ENCODE measurements at places on chromosomes 6 and 20.

DNA sequence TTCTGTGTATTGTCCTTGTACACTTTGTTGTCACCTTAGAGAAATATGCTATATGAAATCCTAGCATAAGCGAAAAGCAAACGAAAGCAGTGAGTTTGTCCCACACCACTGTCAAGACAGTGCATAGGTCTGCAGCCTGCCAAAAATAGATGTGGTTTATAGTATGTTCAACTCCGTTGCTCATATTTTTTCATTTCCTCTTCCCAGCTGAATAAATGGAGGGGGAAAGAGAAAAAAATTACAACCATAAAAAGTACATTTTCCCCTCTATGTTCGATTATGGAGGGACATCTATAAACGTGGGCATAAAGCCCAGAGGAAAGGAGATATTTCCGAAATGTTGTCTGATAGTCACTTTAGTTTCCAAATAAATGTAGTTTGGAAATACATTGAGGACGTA lies 25.8 kb downstream of the PRL start:
- DNase-seq, result no peak

GRCh38 chr6:129726650-129727049 lies 16.7 kb upstream of the ARHGAP18 start:
- DNase-seq, result no peak

GRCh38 chr20:49608752-49609670 lies 41.1 kb upstream of the PTGIS start:
- DNase-seq, result peak; percentile 48

- DNase-seq, result no peak
Measured at GRCh38 chr6:8336406-8337057, 98.8 kb downstream of the SLC35B3 start.

DNA sequence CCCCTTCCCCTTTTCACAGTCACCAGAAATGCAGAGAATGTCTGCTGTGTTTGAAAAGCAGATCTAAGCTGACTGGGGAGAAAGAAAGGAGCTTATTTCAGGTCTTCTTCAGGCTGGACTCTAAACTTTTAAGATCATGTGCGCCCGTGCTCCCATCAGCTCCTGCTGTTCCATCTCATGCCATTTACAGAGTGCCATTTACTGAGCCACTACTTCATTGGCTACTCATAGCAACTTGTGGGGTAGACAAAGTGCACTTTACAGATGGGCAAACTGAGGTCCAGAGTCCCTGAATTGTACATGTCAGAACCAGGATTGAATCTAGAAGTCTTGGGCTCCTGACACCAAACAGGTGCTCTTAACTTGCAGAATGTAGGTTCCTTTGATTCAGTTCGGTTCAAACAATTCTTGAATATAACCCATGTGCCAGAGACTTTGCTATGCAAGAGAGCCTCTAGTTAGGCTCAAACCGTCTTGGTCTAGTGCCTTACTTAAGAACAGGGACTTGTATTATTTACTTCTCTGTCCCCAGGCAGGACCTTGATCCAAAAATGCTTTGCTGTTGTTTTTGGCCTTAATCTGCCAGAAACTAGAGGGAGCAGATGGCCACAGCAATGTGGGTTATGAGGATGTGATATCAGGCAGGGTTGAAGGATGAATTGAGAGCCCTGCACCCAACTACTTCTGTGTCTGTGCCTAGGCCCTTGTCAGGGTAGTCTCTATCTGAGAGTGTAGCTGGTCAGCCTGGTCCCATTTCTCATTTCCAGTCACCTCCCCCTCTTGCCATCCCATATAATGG lies 56.4 kb downstream of the RALY start:
- no peak for DNase-seq

DNA sequence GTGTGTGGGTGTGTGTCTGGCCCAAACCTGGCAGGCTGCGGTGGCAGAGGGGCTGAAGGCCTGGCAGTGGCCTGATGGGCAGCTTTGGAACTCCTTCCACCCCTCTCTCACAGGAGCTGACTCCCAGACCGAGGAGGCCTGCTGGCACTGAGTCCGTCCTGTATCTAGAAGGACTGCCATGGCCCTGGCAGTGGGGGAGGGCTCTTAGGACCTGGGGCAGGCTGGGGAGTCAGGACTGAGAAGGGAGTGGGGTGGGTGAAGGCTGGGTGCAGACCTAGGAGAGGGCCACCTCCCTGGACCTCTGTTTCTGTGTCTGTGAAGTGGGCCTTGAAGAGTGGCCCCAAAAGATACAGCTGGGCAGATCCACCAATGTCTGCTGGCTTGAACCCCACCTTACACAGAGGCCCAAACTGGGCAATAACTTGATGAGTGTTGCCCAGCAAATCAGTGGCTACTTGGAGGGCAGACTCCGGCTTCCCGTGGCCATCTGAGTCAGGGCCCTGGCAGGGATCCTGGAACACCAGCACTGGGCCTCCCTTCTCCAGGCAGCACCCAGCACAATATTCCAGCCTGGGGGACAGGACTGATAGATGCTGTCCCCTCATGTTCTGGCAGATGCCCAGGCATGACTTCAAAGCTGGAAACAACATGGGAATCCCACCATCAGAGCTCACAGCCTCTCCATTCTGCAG lies 46.7 kb upstream of the BLCAP start:
- no peak for DNase-seq

GRCh38 chr20:56761393-56761792 lies 132.3 kb downstream of the TFAP2C start:
- DNase-seq, result no peak

GRCh38 chr20:43940518-43941225 lies 26.0 kb downstream of the TOX2 start:
- no peak for DNase-seq

DNA sequence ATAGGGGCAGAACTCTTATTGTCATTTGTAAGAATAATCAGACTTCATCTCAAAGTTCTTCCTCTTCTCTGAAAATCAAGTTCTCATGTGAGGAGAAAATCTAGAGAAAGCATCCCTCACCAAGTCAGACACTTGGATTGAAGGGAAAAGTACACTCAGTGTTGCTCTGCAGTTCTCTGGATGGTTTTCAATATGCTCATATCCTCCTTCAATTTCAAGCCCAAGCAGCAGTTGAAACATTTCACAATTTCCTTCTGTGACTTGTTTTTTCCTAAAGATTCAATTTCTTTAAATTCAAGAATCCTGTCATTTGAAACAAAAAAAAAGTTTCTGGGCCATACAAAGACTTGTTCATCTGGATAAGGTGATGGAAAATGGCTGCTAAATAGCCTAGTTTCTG lies 140.2 kb upstream of the AHI1 start:
- DNase-seq, result no peak

GRCh38 chr6:151240791-151241642 lies 1.2 kb downstream of the AKAP12 start:
- no peak for DNase-seq

DNA sequence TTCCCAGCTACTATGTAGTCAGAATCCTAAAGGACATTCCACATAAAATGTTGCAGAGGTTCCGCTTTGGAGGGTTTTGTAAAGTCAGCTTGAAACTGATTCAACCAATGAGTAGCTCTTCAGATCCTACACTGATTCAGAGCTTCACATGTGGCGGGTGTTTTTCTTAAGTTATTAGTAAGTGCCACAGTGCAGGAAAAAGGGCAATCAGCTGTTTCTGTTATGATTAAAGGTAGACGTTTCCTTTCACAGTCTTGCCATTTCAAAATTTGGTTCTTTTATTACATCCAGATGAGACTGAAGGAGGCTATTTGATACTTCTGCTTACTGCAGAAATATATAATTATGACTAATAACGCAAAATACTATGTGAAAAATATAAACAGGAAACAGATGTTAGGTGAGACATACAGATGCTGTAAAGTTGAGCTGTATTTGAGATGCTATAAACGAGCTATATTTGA lies 443.9 kb downstream of the CDKAL1 start:
- DNase-seq, result no peak

DNA sequence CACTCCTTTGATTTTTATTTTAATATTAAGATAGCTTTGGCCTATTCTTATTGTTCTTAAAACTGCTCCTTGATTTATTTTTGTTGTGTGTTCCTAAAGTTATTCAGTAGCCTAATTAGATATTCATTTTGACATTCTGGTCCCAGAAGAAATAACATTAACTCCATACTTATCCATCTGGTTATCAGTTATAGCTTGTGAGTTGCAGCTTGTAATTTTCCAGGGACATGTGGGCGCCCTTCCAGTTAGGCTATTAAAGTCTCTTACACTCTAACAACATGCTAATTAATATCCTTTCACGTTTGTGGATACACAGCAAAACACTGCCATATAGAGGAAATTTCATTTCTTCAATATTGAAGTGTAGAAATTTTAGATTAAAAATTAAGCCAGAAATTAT lies 987.5 kb downstream of the HACE1 start:
- DNase-seq, result no peak

DNA sequence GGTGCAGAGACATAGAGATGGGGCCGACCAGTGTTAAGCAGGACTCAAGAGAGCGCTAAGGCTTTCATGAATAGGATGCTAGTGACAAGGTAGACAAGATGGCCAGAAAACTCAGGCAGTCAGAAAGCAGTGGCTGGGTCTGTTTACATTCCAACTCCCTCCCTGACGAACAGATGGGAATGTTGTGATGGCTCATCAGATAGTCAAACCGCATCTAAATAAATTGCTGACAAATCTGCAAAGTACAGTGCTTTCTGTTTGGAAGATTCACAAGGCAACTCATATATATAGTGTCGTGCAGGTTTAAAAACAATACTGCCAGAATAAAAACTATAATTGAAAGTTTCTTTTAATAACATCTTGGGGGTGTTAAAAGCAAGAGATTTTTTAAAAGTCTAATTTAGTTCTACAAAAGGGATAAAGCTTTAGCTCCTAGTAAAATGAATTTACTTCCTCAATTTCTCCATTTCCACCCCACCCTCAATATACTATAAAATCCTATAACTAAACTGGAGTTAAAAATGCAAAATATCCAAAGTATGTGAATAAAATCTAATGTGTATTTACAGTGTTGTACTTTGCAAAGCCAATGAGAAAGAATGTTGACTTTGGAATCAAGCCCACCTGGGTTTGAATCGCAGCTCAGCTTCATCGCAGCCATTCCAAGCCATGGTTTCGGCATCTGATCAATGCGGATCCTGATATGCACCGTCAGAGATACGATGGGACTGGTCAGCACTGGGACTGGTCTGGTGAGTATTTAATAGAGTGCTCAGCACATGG lies 247.3 kb upstream of the PDE10A start:
- DNase-seq, result no peak

GRCh38 chr20:47543006-47543431 lies 41.3 kb downstream of the NCOA3 start:
- no peak for DNase-seq

GRCh38 chr6:16320533-16321340 lies 82.3 kb downstream of the GMPR start:
- DNase-seq, result no peak

GRCh38 chr20:58544891-58545290 lies 29.7 kb upstream of the APCDD1L start:
- no peak for DNase-seq

DNA sequence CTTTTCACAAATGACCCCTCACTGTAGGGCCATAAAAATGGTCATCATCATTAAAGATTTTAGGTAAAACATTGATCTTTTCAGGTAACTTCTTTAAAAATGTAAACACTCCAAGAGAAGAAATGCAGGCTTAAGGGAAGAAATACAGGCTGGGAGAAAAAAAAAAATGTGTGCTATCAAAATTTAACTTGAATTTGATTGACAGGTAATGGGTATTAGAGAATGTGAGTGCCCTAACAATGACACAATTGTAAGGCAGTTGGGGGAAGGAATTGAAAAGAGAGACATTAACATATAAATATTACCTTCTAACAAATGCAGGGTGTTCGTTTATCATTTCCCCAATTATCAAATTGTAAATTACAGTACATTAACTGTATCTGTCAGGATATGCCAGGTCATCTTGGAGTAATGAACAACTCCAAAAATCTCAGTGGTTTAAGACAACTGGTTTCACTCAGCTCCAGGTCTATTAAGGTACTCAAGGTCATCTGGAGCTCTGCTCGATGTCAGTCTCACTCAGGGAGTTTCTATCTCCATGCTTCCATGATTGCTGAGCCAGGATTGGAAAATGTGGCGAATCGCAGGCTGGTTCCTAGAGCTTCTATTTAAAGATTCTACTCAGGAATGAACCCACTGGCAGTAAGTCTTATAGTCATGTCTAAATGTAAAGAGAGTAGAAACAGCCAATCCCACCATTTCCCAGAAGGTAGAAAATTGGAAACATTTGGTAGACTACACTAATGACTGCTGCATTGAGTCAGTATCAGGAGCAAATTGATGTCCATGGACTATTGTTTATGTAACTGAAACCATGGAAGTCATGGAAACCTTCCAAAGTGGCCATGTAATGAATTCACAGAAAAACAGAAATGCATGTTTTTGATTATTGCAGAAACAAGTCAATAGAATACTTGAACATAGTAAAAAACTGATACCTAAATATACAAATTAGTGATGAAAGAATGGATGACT lies 55.6 kb downstream of the FRK start:
- DNase-seq, result no peak

DNA sequence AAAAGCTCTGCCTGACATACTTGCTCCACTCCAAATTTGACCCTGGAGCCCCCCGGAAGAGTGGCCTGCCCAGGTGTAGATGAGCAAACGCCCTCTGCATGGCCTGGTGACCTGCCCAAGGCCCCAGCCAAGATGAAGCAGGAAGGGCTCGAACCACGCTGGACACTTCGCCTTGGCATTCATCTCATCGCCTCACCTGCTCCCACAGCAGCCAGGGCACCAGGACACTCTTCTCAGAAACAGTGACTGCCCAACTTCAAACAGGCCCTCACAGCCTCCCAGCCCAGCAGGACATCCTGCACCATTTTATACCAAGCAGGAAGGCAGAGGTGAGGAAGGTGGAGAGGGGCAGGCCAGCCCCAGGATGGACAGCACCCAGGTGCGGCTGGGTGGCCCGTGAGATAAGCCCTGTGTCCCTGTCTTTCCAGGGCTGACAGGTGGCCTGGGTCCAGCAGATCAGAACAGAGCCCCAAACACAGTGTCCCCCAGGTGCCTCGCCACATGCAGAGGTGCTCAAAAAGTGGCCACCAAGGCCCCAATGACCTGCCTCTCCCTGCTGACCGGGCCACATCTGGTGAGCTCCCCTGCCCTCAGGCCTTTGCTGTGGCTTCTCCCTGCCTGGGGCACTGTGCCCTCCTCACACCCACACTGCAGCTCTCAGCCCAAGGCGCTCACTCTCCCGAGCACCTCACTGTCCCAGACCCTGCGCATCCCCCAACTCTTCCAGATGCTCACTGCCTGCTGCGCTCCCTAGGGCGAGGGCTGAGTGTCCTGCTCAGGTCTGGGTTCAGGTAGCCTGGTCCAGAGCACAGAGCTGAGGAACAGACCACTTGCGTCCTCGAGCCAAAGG lies 7.2 kb downstream of the ACSS1 start:
- DNase-seq, result no peak
